Activated CD8-positive, alpha-beta memory T cell treated with anti-CD3 and anti-CD28 coated beads, Interleukin-2, amount 10 ng/mL, durations not matched to agents 7 days and 5 days (primary cell): ENCODE measurements at places on chromosomes 1 and 21.

DNA sequence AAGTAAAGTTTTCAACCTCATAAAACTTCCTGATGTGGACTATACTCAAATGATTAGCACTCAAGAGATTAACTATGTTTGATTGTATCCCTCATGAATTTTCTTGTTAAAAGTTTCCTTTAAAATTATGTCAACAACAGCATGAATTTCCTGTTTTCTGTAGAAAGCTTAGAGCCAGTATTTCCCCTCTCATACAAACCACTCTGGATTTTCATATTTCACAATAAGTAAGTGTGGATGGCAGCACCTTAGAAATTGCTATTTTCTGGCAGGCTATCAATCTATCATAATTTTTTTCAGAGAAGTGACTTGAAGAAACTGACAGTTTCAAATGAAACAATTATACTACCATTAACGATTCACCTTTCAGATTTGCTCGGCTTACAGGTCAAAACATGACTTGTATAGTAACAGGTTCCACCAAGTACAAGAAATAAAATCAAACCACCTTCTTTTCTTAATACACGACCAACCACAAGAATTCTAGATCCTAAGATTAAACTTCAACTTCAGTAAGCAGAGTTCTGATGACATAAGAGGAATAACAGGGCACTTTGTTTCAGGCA lies 20.8 kb downstream of the ELK4 start:
- H3K27ac ChIP-seq: peak overlapping the region; percentile 64
- H3K4me1 ChIP-seq: peaks cover 38% of the 10 kb centered on the region
- H3K27me3 ChIP-seq: no peaks in the 10 kb centered on the region
- no peak overlapping the region for H3K4me3 ChIP-seq

- peaks cover 14% of the 10 kb centered on the region for H3K4me1 ChIP-seq
- H3K36me3 ChIP-seq: no peaks in the 10 kb centered on the region
- no peaks in the 10 kb centered on the region for H3K27me3 ChIP-seq
- DNase-seq: no peak
- no peak overlapping the region for H3K4me3 ChIP-seq
Measured at GRCh38 chr1:58879464-58879863, 95.6 kb upstream of the JUN start.

- DNase-seq: no peak
- no peaks in the 10 kb centered on the region for H3K36me3 ChIP-seq
- no peaks in the 10 kb centered on the region for H3K4me1 ChIP-seq
- no peak overlapping the region for H3K27ac ChIP-seq
Measured at GRCh38 chr21:17866590-17866989, 47.4 kb upstream of the C21orf91 start.

GRCh38 chr1:95353194-95353593 lies 119.2 kb downstream of the RWDD3 start:
- no peaks in the 10 kb centered on the region for H3K36me3 ChIP-seq
- H3K27me3 ChIP-seq: no peaks in the 10 kb centered on the region
- H3K4me1 ChIP-seq: no peaks in the 10 kb centered on the region
- no peak for DNase-seq

DNA sequence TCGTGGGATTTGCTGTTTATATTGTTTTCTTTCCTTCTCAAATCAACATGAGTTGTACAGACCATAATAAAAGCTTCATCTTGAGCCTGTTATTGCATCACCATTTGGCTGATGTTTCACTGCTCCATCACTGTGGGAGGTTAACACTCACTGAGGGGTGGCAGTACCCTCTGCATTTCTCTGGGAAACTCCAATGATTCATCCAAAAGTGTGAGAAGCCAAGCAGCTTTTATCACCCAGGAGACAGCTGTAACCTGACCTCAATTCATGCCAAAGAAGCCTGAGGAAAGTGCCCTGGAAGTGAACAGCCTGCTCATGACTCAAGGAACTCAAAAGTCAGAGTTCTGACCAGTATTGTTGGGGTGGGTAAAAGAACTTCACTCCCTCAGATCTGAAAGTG lies 84.1 kb downstream of the GPR88 start:
- H3K4me3 ChIP-seq: no peak overlapping the region
- no peak overlapping the region for H3K27ac ChIP-seq
- peaks cover under 1% of the 10 kb centered on the region for H3K4me1 ChIP-seq
- no peak for DNase-seq
- peaks cover 2% of the 10 kb centered on the region for H3K27me3 ChIP-seq
